ENCODE measurements at places on chromosomes 3 and 15.
A peak's percentile ranks its signal among the peaks of the same experiment; 100 is the strongest.

DNA sequence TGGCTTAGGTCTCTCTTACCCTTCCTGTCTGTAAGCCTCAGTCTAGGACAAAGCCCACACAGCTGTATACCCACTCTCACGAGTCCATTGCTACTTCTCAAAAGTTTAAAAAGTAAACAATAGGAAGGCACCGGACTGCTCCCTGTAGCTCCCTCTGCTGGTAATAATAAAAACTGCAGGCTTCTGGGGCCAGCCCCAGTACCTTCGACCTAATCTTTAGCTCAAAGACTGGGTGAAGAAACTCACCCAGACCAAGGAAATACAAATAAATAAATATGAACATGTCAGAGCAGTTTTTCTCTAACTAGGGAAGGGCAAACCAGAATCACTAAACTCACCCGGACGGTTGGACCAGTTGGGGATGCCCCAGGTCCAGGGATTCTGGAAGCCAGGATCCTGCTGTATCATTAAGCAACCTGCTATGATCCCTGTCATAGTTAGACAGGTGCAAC is 5.0 kb downstream of the FAM219B start:
- peak overlapping the region; percentile 42 for H3K27ac ChIP-seq
- peak; percentile 35 for DNase-seq
- H3K36me3 ChIP-seq, result peaks cover 51% of the 10 kb centered on the region

DNA sequence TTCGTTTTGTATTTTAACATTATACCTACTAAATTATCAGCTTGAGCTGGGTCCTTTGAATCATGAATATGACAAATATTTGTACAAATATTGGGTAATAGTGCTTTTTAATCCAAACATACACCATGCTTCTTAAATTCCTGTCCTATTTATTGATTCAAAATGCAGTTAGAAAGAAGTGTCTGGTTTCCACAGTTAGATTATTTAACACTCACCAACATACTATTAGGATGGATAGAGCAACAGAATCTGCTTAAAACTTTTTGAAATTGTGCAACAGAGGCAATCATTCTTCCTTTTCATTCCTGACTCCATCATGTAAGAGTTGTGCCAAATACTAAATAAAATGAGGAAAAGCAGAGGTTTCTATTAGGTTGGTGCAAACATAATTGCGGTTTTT is 281.2 kb downstream of the LSAMP start:
- no peaks in the 10 kb centered on the region for H3K27me3 ChIP-seq
- H3K4me3 ChIP-seq, result no peak overlapping the region
- no peak for DNase-seq
- H3K4me1 ChIP-seq, result no peaks in the 10 kb centered on the region
- H3K27ac ChIP-seq, result no peak overlapping the region

DNA sequence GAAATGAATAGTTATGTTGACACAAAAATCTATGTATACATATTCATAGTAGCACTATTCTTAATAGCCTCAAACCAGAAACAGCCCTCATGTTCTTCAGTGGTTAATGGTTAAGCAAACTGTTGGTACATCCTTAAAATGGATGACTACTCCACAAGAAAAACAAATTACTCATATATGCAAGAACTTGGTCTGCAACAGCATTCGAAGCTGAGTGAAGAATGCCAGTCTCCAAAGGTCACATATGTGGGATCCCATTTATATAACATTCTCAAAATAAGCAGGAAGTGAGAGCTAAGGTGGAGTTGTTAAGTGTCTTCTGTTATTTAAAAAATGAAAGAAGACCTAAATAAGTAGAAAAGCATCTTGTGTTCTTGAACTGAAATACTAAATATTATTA is 365.7 kb downstream of the GABRG3 start:
- H3K4me3 ChIP-seq, result no peak overlapping the region
- H3K27ac ChIP-seq, result no peak overlapping the region
- no peaks in the 10 kb centered on the region for H3K36me3 ChIP-seq
- no peaks in the 10 kb centered on the region for H3K27me3 ChIP-seq
- DNase-seq, result no peak

DNA sequence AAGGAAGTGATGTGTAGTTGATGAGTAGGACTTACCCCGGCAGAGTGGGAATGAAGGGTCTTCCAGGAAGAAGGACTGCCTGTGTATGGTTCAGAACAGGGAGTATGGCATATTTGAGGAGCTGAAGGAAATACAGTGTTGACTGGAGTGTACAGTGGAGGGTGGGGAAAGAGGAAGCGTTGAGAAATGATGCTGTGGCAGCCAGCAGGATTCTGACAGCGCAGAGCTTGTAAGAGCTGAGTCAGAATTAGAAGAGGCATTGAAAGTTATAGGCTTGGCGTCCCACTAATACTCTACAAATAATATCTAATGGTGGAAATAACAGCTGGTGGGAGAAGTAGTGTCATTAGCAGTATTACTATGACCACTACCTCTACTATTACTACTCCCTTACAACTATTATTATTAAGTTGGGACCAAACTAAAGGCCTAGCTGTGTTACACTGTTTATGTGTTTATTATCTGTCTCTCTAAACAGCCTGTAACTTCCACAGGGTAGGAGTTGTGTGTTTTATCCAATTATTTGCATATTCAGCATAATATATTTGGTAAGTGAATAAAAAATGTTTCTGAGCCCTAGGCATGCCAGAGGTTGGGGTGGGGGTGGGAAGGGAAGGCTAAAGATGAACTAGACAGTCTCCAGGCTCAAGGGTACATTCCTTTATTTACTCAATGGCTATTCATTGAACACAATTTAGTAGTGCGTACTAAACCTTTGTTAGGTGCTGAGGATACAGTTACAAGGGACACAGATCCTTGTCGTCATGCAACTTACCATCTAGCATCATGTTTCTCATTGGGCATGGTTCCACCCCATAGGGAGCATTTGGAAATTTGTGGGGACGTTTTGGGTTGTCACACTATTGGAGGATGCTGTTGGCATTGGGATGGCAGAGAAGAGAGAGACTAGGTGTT is 428.8 kb upstream of the ONECUT1 start:
- no peaks in the 10 kb centered on the region for H3K27me3 ChIP-seq
- no peaks in the 10 kb centered on the region for H3K4me1 ChIP-seq
- no peak overlapping the region for H3K27ac ChIP-seq
- no peaks in the 10 kb centered on the region for H3K36me3 ChIP-seq
- H3K4me3 ChIP-seq, result no peak overlapping the region
- no peak for DNase-seq

DNA sequence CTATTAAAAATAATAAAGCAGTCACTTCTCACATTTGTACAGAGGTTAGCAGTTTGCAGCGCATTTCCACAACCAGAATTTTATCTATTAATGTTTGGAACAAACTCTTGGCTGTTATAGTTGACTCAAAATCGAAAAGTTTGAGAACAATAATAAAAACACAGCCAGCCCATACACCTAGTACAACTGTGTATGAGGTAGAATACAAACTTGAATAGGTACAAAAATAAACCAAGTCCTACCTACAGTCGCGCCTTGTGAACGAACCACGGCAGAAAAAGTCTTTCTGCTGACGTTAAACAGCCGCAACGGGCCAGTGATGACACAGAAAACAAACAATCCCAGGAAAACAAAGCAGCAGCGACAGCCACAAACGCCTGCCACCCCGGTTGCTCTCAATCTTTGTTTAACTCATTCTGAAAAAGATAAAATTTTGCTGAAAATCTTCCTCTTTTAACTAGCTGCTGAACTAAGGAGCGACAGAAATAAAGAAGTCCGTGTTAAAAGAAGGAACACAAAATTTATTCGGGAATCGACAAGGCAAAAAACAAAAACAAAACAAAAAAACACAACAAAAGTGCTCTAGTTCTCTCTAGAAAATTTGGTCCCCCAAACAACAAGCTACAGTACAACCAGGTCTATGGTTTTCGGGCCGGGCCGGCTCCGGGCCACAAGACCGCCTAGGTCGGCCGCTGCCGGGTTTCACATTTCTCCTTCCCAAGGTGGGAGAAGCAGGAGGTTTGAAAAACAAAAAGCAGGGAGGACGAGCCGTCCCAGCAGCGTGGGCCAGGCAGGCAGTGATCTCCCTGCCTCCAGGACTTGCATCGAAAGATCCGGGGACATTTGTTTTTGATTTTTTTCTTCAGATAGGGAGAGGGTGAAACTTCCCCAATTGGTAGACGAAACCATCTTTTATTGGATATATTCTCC is 2.9 kb downstream of the FOXL2 start:
- DNase-seq, result no peak
- H3K27me3 ChIP-seq, result peaks cover 91% of the 10 kb centered on the region
- peaks cover 16% of the 10 kb centered on the region for H3K4me1 ChIP-seq
- peak overlapping the region; percentile 26 for H3K27ac ChIP-seq
- peak overlapping the region; percentile 43 for H3K4me3 ChIP-seq
- H3K36me3 ChIP-seq, result peaks cover 5% of the 10 kb centered on the region

GRCh38 chr3:136008732-136009470 is 43.4 kb downstream of the PPP2R3A start:
- no peak for DNase-seq
- peaks cover 7% of the 10 kb centered on the region for H3K27me3 ChIP-seq
- no peaks in the 10 kb centered on the region for H3K4me1 ChIP-seq
- H3K4me3 ChIP-seq, result no peak overlapping the region
- H3K36me3 ChIP-seq, result no peaks in the 10 kb centered on the region

GRCh38 chr15:89823836-89824606 is 9.4 kb upstream of the ANPEP start:
- peaks cover 4% of the 10 kb centered on the region for H3K4me1 ChIP-seq
- H3K27ac ChIP-seq, result no peak overlapping the region
- no peak overlapping the region for H3K4me3 ChIP-seq
- no peak for DNase-seq
- peaks cover 12% of the 10 kb centered on the region for H3K27me3 ChIP-seq

GRCh38 chr3:68664276-68664675 is 268.1 kb downstream of the TAFA4 start:
- no peak overlapping the region for H3K27ac ChIP-seq
- H3K4me3 ChIP-seq, result no peak overlapping the region
- no peaks in the 10 kb centered on the region for H3K36me3 ChIP-seq
- no peaks in the 10 kb centered on the region for H3K4me1 ChIP-seq
- DNase-seq, result no peak

DNA sequence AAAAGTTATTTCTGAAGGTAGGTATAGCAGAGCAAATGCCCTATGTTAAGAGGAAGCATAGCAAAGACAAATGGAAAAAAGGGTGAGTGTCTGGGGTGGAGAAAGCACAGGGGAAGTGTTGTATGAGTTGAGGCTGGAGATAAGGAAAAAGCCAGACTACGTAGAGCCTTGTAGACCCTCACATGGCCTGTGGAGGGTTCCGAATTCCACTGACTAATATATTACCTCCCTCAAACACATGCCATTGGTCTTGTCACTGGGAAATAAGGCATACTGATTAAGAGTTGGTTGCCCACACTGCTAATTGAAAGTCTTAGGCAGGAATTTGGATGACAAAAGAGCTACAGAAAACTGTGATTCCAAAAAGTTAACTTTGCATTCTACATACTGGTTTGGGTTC is 65.2 kb downstream of the TRAT1 start:
- no peak for DNase-seq
- no peaks in the 10 kb centered on the region for H3K36me3 ChIP-seq
- H3K4me1 ChIP-seq, result peaks cover 4% of the 10 kb centered on the region
- no peak overlapping the region for H3K4me3 ChIP-seq
- no peak overlapping the region for H3K27ac ChIP-seq
- no peaks in the 10 kb centered on the region for H3K27me3 ChIP-seq

All from T-helper 2 cell treated with Interferon-gamma antibody and Interleukin-4, amounts not matched to agents 5 μg/mL and 100 μg/mL, for 36 hours (primary cell).